ENCODE measurements at places on chromosomes 13 and 19. TPM values are rescaled to one million over a fixed set of nuclear protein-coding genes. Genes with fewer than 3 reads are reported as not detected.

- DNase-seq = no peak
Measured at GRCh38 chr13:64234255-64234654, 2818.6 kb upstream of the PCDH20 start.

DNA sequence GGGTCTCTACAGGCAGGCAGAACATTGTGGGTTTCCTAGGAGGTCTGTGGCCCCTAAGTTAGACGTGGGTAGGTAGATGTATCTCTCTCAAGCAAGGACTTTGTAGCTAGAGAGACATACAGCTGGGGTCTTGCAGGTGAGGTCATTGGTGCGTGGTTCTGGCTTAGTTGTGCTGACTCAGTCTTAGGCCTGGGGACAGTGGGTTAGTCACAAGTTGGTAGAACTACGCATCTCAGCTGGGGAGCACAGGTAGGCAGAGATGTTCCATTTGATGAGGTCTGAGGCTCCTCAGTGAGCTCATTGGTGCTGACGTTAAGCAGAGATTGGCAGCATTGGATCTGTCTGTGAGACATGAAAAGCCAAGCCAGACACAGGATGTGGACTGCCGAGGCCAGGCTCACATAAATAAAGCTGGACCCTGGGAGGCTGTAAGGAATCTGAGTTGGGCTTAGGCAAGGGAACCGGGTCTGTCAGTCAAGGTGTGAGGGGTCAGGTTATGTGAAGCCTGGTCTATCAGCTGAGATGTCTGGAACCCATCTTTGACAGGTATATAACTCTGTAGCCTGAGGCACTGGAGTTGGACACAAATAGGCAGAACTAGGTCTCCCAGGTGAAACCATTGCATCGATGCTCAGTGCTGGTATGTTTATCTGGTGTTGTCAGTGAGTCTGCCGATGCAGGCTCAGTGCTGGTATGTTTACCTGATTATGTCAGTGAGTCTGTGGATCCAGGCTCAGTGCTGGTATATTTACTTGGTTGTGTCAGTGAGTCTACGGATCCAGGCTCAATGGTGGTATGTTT is 17.4 kb upstream of the PDCD2L start:
- no peak for DNase-seq

GRCh38 chr13:51605698-51606097 is 21.4 kb downstream of the WDFY2 start:
- DNase-seq = no peak

DNA sequence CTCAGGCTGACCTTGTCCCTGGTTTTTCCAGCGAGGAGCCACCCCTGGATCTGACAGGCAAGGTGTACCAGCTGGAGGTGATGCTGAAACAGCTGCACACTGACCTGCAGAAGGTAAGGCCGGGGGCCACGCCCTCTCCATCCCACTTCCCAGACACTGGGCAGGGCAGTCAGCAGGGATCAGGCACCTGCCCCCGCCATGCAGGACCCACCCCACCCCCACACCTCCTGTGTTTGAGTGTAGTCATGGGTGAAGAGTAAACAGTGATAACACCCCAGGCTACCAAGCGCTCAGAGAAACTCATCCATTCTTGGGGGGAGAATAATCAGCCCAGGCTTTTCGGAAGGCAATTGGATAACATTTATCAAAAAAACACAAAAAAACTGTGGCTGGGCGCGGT is 19.9 kb downstream of the DPF1 start:
- no peak for DNase-seq

DNA sequence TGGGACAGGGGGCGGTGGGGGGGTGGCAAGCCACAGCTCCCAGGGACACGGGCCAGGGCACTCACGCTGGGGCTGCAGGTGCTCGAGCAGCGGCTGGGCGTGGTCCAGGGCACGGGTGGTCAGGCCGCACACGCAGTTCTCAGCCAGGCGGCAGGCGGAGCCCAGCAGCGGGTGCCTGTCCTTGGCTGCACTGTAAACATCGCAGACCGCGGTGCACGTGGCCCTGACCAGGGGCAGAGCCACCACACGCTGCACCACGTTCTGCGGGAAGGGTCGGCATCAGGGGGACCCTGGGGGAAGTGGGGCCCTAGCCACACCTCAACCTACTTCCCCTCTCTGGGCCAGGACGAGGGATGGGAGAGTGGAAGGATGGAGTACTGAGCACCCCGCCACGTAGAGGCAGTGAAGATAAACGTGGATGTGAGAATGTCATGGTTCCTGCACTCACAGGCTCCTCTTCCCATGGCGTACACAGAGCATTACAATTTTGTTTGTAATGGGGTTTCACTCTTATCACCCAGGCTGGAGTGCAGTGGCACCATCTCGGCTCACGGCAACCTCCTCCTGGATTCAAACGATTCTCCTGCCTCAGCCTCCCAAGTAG is 3.4 kb downstream of the PLIN5 start:
- no peak for DNase-seq

The OR10H3 gene
- total RNA-seq = not detected
